IMR-90 (cell line): ENCODE measurements at places on chromosomes 12 and 14. TPM values are rescaled to one million over a fixed set of nuclear protein-coding genes. Genes with fewer than 3 reads are reported as not detected.

The OAS2 gene
- under 0.01 TPM in 1 of 2 replicates, not detected in the other for total RNA-seq

The MYF6 gene
- not detected in 2 replicates for total RNA-seq

DNA sequence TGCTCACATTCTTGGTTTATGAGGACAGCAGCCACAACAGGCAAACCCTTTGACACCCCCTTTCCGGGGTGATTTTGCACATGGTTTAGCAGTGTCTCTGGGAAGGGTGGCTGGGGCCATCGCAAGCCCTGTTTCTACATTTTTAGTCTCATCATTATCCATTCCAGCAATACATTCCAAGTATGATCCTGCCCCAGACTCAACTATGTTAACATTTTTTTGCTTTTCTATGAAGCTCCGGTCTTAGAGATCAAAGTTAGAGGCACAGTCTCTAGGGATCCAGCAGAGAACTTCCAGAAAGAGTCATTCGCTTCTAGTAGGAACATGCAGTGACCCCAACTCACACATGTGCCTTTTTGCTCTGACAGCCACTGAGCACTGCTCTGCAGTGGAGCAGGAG lies 130.9 kb downstream of the TBX5 start:
- no peak for DNase-seq

- DNase-seq = no peak
These were observed 36.3 kb upstream of the PDZRN4 start for GRCh38 chr12:41151793-41152192.
